Pancreas (tissue), 10 donors: ENCODE measurements at places on chromosomes 2 and 18.

GRCh38 chr18:79466591-79466990, 70.9 kb downstream of the NFATC1 start:
- no peak for DNase-seq

- DNase-seq: no peak
Measured at GRCh38 chr2:176142281-176142680, 9.1 kb upstream of the HOXD4 start.

- DNase-seq: no peak
Measured at GRCh38 chr2:61452392-61452791, 18.5 kb downstream of the USP34 start.

- DNase-seq: peak; percentile 38
Measured at GRCh38 chr2:74379851-74380789, at the start of gene DCTN1. DCTN1 (minus strand) TSS chr2:74380311; CDS start chr2:74380037, 274 bp downstream.

GRCh38 chr2:78351208-78351607, 674.3 kb upstream of the REG3G start:
- no peak for DNase-seq

DNA sequence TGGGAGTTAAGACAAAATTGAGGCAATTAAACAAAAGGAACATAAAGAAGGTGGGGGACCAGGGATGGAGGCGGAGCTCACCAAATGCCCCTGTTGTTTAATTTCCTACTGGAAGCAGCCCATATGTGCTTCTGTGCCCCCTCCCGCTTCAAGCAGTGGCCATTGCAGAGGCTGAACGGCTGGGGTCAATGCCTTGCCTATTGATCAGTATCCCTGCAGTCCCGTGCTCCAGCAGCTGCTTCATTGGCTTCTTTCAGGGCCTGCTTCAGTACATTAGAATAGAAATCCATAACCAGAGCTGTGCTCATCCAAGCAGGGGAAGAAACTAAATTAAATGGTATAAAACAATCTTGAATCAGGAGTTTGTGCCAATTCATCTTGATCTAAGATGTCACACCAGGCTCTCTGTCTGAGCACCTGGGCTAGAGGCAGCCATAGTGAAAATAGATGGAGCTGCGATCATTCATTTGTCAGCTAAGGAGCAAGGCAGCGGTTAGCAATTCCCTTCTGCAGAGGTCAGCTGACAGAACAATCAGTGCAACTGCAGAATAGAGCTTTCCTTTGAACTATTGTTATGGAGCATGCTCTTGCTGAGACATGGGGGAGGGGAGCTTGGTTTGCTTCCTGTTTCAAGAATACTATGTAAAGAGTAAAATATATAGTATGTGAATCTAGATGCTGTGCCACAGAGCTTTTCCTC, 222.4 kb downstream of the WDR7 start:
- peak; percentile 27 for DNase-seq

DNA sequence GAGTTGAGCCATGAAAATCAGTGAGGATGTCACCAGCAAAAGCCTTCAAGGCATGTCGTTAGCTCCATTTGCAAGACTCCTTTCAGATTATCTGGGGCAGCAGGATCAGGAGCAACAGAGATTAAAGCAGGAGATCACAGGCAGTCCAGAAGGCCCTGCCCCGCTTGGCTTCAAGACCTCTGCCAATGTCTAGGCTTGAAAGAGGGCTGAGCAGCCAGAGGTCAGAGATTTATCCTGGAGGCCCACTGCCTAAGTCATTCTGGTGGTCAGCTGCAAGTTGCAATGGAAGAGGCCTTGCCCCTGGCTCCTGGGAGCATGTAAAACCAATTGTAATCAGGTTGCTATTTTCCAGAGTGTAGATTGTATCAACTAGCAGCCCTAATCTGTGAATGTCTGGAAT, 416.5 kb downstream of the BCL11A start:
- DNase-seq: no peak

DNA sequence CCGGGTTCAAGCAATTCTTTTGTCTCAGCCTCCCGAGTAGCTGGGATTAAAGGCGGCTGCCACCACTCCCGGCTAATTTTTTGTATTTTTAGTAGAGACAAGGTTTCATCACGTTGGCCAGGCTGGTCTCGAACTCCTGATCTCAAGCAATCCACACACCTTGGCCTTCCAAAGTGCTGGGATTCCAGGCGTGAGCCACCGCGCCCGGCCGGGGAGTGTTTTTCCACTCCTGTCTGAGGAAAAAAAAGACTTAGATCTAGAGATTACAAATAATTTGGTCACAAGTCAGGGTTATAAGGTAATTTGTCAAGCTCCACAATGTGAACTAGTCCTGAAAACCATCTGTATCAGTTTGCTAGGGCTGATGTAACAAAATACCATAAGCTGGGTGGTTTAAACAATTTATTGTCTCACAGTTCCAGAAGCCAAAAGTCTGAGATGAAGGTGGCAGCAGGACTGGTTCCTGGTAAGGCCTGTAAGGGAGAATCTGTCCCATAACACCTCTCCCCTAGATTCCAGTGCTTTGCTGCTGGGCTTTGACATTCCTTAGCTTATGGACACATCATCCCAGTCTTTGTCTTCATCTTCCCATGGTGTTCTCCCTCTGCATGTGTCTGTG, 40.7 kb upstream of the SP3 start:
- DNase-seq: no peak

- DNase-seq: no peak
Measured at GRCh38 chr2:209619782-209620181, 151.8 kb upstream of the UNC80 start.

- no peak for DNase-seq
Measured at GRCh38 chr2:156430980-156431358, 5.2 kb upstream of the GPD2 start.

- DNase-seq: no peak
Measured at GRCh38 chr2:239300242-239300641, 100.6 kb downstream of the HDAC4 start.

DNA sequence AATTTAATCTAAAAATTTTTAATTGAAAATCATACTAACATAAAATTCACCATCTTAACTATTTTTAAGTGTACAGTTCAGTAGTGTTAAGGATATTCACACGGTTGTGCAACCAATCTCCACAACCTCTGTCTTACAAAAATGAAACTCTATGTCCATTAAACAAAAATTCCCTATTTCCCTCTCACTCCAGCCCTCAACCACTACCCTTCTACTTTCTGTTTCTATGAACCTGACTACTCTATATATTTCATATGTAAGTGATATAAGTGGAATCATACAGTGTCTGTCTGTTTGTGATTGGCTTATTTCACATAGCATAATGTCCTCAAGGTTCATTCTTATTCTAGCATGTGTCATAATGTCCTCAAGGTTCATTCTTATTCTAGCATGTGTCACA, 34.3 kb upstream of the OSBPL6 start:
- no peak for DNase-seq

DNA sequence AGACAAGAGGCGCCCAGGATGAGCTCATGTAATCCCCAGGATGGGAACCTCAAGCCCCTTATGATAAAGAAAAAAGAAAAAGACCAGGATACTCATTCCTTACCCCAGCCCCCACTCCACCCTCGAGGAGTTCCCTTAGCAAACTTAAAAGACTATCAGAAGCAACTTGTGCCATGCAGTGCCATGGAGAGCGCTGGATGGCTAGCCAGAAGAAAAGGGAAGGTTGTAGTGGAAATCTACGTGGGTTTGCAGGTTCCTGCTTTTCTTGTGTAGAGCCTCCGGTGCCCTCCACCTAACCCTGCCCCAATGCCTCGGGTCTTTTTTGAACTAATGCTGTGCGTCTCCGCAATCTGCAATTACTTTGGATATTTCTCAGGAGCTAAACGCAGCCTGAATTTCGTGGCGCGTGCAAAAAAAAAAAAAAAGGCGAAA, 16.2 kb upstream of the BCL11A start:
- DNase-seq: no peak

- no peak for DNase-seq
Measured at GRCh38 chr2:26088038-26088643, 54.3 kb downstream of the RAB10 start.

GRCh38 chr2:85732467-85733120, 21.2 kb upstream of the ATOH8 start:
- no peak for DNase-seq

DNA sequence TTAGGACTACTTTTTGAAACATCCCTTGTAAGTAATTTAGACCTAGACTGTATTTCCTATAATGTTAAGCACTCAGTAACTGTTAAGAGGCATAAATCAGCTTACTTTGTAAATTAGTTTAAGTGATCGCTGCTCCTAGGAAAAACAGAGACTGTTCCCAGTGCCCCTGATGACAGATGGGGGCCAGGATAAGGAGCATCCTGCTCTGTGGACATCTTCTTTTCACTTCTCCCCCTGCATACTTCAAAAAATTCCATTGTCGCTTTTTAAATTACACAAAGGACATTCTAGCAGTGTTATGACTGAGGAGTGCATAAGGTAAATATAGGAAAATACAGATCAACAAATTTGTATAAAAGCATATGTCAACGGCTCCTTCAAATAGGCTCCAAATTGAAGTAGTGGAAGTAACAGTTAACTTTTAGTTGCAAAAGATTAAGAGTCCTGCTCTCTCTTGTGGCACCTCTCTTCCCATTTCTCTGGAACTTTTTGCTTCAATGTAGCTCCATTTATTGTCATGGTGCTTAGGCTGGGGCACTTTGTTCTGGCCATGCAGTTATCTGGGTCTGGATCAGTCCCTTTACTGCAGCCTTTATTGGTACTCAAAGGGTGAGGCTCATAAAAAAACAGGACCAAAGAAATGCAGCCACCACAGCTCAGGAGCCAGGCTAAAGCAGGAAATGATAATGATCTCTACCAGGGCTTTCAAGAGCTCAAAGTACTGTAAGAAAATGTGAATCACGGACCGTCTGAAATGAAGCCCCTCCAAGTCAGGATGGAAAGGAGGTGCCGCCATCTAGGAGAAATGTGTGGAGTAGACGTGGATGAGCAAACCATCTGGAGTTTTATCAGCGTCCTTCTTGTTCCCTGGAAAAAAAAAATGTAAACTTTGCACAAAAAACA, 162.1 kb upstream of the ZNF516 start:
- DNase-seq: no peak

- no peak for DNase-seq
Measured at GRCh38 chr18:9762526-9762925, 54.4 kb downstream of the RAB31 start.

GRCh38 chr2:169507698-169508097, 1.8 kb upstream of the KLHL41 start:
- no peak for DNase-seq

DNA sequence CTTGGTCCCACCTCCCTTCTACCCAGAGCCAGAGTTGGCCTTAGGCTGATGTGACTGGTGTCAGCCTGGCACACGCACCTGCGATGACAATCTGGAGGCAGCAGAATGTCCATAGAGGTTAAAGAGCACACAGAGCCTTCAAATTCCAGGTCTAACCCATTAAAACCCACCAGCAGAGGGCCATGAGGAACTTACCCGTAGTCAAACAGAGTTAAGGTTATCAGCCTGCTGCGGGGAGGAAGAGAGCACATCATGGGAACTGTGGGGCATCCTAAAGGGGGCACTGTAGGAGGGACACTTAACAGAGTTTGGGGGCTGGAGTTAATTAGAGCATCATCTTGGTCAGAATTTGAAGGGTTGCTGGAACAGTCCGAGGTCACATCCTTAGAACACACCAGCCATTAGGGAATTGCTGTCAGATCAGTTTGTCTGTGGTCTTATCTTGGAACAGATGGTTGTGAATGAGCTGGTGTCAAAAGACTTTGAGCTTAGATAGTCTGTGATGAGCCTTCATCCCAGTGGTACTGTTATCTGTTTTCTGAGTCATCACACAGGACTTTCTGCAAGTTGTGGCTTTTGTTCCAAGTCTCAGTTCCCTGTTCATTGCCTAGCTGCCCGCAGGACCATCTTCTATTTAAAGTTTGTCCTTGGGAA, 248.6 kb downstream of the LOXHD1 start:
- no peak for DNase-seq

- no peak for DNase-seq
Measured at GRCh38 chr2:194105358-194105757, 1551.7 kb upstream of the SLC39A10 start.

DNA sequence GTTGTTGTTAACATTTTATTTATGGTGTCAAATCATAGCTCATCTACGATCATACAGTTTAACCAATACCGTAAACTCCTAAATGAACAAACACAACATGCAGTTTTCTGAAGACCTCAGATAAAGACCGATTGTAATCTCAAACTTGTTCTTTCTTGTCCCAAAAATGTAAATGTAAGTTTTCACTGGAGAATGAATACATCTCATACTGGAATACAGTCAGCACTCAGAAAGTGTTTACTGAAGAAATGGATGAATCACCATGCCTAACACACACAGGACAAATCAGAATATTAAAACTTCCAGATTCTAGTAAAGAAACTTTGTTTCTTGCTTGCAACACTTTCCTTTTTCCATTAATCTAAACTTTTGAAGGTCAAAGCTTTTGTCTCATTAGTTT, 380.5 kb downstream of the DLGAP1 start:
- no peak for DNase-seq

DNA sequence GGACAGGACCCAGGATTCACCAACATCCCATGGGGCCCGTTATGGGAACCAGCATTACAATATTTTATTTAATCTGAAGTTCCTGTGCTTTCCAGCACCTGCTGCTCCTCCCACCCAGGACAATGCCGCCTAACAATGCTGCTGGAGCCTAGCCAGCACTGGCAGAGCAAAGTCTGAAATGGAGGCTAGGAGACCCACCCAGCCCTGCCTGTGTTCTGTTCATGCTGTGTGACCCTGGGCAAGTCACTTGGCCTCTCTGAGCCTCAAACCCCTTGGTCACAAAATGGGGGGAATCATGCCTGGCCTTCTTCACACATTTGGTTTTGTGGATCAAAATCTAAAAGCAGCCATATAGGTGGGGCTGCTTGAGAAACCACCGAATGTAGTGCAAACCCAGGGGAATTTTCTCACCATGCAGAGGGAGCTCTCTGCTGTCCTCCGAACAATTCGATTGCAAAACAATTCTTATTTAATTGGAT, 38.5 kb upstream of the ODC1 start:
- DNase-seq: peak; percentile 50

- no peak for DNase-seq
Measured at GRCh38 chr18:22034276-22034675, 135.1 kb upstream of the GATA6 start.
